Stomach (tissue), 19 donors: ENCODE measurements at places on chromosomes 5 and 9. TPM values are rescaled to one million over a fixed set of nuclear protein-coding genes. Genes with fewer than 3 reads are reported as not detected.
A peak's percentile ranks its signal among the peaks of the same experiment; 100 is the strongest.

DNA sequence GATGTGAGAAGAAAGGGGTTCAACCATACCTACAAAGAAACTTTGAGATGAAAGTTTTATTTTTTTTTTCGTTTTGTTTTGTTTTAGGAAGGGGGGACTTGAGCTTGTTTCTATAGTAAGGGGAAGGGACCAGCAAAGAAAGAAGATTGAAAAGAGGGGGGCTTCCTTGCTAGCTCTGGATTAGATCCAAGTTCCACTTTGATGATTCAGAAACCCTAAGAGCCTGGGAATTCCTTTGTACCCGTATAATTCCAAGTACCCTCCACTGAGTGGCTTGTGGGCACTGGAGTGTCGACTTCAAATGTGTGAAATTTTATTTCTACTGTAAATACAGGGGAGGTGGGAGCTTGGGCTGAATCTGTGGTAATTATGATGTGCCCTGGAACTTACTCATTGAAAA, 10.9 kb downstream of the MAMDC2 start:
- no peaks in the 10 kb centered on the region for H3K36me3 ChIP-seq
- H3K27ac ChIP-seq = peak overlapping the region; percentile 50
- H3K4me3 ChIP-seq = no peak overlapping the region
- H3K27me3 ChIP-seq = no peaks in the 10 kb centered on the region
- DNase-seq = no peak
- H3K4me1 ChIP-seq = peaks cover 95% of the 10 kb centered on the region

- H3K4me3 ChIP-seq = no peak overlapping the region
- H3K27me3 ChIP-seq = no peaks in the 10 kb centered on the region
- H3K36me3 ChIP-seq = no peaks in the 10 kb centered on the region
- DNase-seq = no peak
Measured at GRCh38 chr9:90300611-90301276, 341.9 kb downstream of the DIRAS2 start.

- H3K4me1 ChIP-seq = peaks cover 1% of the 10 kb centered on the region
- no peak for DNase-seq
- H3K4me3 ChIP-seq = no peak overlapping the region
- H3K27ac ChIP-seq = no peak overlapping the region
- H3K27me3 ChIP-seq = no peaks in the 10 kb centered on the region
Measured at GRCh38 chr5:159217236-159217635, 7.9 kb upstream of the RNF145 start.

DNA sequence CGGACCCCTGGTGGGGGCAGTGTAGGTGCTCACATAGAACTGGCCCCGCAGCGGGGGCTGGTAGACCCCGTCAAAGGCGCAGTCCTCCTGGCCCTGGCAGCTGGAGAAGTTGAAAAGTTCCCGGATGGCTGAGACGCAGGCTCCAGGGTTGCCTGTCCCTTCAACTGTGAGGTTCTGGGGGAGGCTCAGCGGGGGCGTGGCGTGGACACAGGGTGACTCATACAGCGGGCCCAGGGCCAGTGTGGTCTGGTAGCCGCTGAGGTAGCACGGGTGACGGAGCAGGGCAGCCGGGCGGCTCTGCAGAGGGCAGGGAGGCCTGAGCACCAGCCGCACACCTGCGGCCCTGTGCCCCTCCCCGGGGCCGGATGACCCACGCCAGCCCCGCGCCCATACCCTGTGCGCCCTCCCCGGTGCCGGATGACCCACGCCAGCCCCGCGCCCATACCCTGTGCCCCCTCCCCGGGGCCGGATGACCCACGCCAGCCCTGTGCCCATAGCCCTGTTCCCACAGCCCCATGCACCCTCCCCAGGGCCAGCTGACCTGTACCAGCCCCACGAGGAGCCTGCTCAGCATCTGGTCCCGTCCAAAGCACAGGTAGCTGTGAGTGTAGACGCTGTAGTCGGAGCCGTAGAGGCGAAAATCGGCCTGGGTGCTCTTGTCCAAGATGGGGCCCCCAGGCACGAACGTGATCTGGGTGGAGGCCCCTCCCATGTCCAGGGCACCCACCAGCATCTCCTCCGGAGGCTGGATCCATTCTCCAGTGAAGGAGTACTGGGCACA, 5.0 kb downstream of the ENTPD8 start:
- DNase-seq = peak; percentile 96
- peaks cover 44% of the 10 kb centered on the region for H3K4me1 ChIP-seq
- H3K27ac ChIP-seq = peak overlapping the region; percentile 67
- peak overlapping the region; percentile 28 for H3K4me3 ChIP-seq

- DNase-seq = no peak
- H3K4me1 ChIP-seq = no peaks in the 10 kb centered on the region
- H3K27me3 ChIP-seq = no peaks in the 10 kb centered on the region
- H3K4me3 ChIP-seq = no peak overlapping the region
- H3K27ac ChIP-seq = no peak overlapping the region
Measured at GRCh38 chr5:59430066-59430685, 463.4 kb downstream of the PDE4D start.

Gene CD14
- 8.5 TPM for total RNA-seq

Gene SMIM3
- total RNA-seq = 24.2 TPM

Gene SLC6A19
- total RNA-seq = 0.43 TPM

DNA sequence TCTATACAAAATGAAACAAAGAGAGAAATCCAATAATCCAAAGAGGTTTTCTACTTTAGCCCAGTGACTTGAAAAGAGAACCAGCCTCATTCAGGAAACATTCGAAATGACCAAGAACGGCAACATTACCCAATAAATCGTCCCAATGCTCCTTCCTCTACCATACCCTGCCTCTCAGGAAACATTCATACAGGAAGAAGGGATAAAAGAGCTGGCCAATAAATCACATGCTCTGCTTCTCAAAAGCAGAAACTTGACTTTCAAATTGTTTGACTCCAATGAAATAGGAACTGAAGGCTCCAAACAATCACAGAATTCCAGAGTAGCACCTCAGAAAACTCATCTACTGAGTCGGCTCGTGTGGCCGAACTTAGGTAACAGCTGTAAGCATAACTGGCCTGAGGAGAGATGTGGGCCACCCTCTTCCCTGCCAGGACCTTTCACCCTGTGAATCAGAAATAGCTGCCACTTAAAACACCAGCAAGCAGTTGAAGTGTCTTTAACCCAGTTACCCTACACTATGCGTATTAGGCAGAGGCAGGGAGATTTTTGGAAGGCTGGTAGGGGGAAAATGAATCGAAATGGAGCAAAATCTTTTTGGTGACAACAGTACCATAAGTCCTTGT, 14.6 kb downstream of the ARL15 start:
- H3K4me1 ChIP-seq = peaks cover 8% of the 10 kb centered on the region
- peak overlapping the region; percentile 48 for H3K27ac ChIP-seq
- no peaks in the 10 kb centered on the region for H3K36me3 ChIP-seq
- H3K4me3 ChIP-seq = no peak overlapping the region

Gene RABL6
- total RNA-seq = 92.4 TPM

- H3K4me1 ChIP-seq = peaks cover 9% of the 10 kb centered on the region
- DNase-seq = no peak
- H3K27ac ChIP-seq = no peak overlapping the region
Measured at GRCh38 chr9:112599732-112600131, 113.1 kb downstream of the KIAA1958 start.

DNA sequence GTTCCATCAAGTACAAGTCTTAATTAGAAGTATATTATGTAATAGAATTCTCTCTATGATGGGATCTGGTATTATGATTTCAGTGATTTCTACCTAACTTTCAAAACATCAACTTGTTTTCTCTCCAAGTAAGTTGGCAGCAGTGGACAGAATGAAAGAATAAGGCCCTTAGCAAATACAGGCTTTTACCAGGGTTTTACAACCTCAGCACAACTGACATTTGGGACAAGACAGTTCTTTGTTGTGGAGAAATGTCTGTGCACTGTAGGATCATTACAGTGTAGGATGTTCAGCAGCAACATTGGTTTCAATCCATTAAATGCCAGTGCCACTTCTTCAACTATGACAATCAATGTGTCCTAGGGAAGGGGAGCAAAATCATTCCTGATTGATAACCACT, 48.8 kb downstream of the MLANA start:
- H3K36me3 ChIP-seq = no peaks in the 10 kb centered on the region
- H3K27ac ChIP-seq = no peak overlapping the region
- H3K4me3 ChIP-seq = no peak overlapping the region
- no peaks in the 10 kb centered on the region for H3K27me3 ChIP-seq
- no peak for DNase-seq

Gene DMGDH
- 3.5 TPM for total RNA-seq

Gene FLT4
- 6.4 TPM for total RNA-seq

Gene NR6A1
- 1.5 TPM for total RNA-seq

DNA sequence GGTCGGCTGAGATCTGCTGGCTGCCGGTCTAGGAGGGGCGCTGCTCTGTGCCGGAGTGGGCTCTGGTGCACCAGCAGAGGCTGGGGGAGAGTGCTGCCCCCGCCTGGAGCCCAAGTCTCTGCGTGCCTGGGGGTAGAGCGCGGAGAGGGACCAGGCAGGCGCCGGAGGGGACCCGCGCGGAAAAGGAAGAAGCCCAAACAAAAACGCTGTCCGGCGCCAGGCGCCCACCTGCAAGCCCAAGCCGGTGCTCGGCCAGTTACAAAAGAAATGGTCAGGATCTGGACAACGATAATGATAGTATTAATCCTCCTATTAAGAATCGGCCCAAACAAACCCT, 571 bp upstream of the S1PR3 start:
- H3K36me3 ChIP-seq = peaks cover under 1% of the 10 kb centered on the region
- no peak for DNase-seq
- no peak overlapping the region for H3K27ac ChIP-seq
- H3K4me3 ChIP-seq = peak overlapping the region; percentile 68
- peaks cover 51% of the 10 kb centered on the region for H3K4me1 ChIP-seq

DNA sequence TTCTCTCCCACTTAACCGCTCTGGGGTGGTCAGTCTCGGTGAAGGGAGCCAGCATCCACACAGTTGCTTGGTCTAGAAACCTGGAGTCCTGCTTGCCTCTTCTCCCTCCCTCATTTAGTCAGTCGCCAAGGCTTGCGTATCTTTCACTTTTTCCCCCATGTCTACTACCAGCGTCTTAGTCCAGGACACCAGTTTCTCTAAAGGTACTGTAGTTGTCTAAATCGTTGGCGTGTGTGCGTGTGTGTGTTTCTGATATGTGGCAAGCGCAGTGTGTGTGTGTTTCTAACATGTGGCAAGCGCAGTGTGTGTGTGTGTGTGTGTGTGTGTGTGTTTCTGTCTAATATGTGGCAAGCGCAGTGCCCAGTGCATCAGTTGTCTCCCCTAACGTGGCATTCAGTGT, 641 bp downstream of the ATP6V1G1 start:
- H3K4me3 ChIP-seq = peak overlapping the region; percentile 90
- peak overlapping the region; percentile 93 for H3K27ac ChIP-seq
- H3K36me3 ChIP-seq = peaks cover 8% of the 10 kb centered on the region
- H3K27me3 ChIP-seq = no peaks in the 10 kb centered on the region
- peaks cover 55% of the 10 kb centered on the region for H3K4me1 ChIP-seq
- no peak for DNase-seq

- no peaks in the 10 kb centered on the region for H3K36me3 ChIP-seq
- H3K27ac ChIP-seq = no peak overlapping the region
- H3K27me3 ChIP-seq = no peaks in the 10 kb centered on the region
- H3K4me1 ChIP-seq = peaks cover 32% of the 10 kb centered on the region
- peak; percentile 64 for DNase-seq
Measured at GRCh38 chr5:82164977-82165713, 113.0 kb downstream of the RPS23 start.

GRCh38 chr9:135012166-135012565, 75.3 kb upstream of the OLFM1 start:
- H3K27me3 ChIP-seq = peaks cover 8% of the 10 kb centered on the region
- no peaks in the 10 kb centered on the region for H3K36me3 ChIP-seq
- no peak overlapping the region for H3K4me3 ChIP-seq
- H3K4me1 ChIP-seq = no peaks in the 10 kb centered on the region
- no peak overlapping the region for H3K27ac ChIP-seq

- no peaks in the 10 kb centered on the region for H3K36me3 ChIP-seq
- no peak overlapping the region for H3K4me3 ChIP-seq
- H3K27me3 ChIP-seq = no peaks in the 10 kb centered on the region
- no peak for DNase-seq
- H3K4me1 ChIP-seq = peaks cover 59% of the 10 kb centered on the region
Measured at GRCh38 chr9:129465834-129466535, 154.9 kb downstream of the C9orf50 start.

DNA sequence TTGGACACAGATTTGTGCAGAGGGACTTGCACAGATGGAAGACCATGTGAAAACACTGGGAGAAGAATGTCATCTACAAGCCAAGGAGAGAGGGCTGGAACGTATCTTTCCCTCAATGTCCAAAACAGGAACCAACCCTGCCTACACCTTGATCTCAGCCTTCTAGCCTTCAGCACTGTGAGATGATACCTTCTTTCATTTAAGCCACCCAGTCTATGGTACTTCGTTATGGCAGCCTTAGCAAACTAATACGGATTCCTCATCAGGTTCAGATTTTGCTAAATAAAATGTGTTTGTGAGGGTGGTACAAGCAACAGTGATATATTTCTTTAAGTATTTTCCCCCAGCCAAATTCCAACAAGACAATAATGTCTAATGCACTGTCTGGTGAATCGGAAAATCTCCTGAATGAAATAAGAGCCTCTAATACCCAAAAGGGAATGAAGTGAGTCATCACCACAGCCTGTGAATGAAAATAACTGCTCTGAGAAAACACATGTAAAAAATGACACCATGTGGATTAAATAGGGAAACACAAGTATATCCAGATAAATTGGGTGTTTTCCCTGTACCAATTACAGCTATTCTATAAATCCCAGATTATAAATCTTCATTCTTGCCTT, 182.8 kb upstream of the TARS1 start:
- no peaks in the 10 kb centered on the region for H3K36me3 ChIP-seq
- no peak overlapping the region for H3K27ac ChIP-seq
- no peaks in the 10 kb centered on the region for H3K4me1 ChIP-seq
- H3K4me3 ChIP-seq = no peak overlapping the region
- H3K27me3 ChIP-seq = no peaks in the 10 kb centered on the region

DNA sequence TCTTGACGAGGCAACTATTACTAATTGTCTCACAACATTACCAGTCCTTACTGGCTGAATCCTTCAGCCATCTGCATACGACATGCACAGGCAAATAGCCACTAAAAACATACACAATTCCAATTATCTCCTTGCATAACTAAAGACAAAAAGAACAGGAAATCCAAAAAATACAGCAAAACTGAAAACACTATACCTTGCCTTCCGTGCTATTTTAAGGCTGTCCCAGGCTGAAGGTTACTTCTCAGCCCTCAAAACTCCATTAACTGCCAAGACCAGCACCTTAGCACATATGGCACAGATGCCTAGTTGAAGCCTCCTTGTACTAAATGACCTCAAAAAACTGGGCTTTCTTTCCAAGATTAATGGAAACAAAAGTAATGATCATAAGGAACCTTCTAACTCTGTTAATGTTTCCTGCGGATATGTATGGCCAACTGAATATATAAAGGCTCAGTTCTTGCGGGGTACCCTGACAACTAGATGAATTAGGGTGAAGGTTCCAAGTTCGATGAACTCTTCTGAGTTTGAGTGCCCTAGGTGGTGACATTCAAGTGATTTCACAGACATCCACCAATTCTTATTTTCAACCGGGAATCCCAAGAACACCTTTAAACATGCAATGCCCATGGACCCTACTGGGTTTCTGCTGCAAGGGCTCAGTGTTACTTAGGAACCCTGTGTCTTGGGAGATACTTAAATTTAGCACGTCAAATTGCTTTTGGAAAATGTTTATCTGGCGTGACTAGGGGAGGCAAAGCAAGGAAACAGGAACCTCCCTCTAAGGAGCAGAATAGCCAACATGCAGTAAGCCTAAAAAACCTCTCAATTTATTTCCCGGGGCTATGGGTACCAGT, 455.3 kb downstream of the RAB3C start:
- peak overlapping the region; percentile 84 for H3K27ac ChIP-seq
- H3K36me3 ChIP-seq = no peaks in the 10 kb centered on the region
- H3K27me3 ChIP-seq = no peaks in the 10 kb centered on the region
- peaks cover 31% of the 10 kb centered on the region for H3K4me1 ChIP-seq

Gene PSIP1
- 6.4 TPM for total RNA-seq

- H3K27ac ChIP-seq = no peak overlapping the region
- no peaks in the 10 kb centered on the region for H3K27me3 ChIP-seq
- DNase-seq = no peak
Measured at GRCh38 chr9:75197561-75197960, 109.2 kb downstream of the OSTF1 start.
